ENCODE measurements at places on chromosomes 12 and 14. TPM values are rescaled to one million over a fixed set of nuclear protein-coding genes. Genes with fewer than 3 reads are reported as not detected.

KRT79 gene
- not detected for total RNA-seq

DNA sequence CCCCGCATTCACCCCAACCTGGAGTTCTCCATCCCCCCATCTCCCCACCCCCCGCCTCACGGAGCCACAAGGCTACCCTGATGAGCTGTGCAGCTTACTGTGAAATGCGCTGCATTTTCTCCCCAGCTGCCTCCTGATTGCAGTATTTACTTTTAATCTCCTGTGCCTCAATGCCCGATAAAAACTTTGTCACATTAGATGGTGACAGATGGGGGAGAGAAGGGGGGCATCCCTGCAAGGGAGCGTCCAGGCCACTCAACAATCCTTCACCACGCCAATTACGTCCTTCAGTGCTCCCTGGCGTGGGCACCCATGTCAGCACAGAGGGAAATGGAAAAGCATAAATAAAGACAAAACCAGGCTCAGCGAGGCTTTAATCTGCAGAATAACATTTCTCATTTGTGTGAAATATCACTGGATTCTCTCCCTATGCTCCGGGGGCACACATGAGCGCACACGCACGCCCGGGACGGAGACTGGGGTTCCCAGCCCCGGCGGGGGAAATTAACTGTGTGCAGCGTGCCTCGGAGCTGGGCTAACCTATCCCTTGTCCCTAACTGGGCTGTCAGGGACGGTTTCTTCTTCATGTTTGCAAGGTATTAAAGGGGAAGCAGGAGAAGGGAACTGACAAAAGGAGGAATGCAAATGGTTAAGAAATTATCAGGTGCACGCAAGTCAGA is 186.7 kb upstream of the VASH1 start:
- H3K4me3 ChIP-seq: no peak overlapping the region
- H3K27me3 ChIP-seq: no peaks in the 10 kb centered on the region
- DNase-seq: no peak
- H3K36me3 ChIP-seq: no peaks in the 10 kb centered on the region

ZNF891 gene
- 2.0 TPM for total RNA-seq

DNA sequence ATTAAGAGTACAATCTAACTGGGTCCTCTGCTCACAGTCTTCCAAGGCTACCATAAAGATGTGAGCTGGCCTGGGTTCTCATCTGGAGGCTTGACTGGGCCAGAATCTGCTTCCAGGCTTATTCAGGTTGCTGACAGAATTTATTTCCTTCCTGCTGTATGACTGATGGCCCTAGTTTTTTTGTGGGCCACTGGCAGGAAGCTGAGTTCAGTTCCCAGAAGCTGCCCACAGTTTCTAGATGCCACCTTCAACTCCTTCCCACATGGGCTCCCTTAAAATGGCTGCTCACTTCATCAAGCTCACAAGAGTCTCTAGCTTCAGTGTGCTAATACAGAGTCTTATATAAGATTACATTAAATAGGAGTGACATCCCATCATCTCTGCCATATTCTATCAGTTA is 121.7 kb upstream of the CAND1 start:
- no peaks in the 10 kb centered on the region for H3K36me3 ChIP-seq
- H3K27ac ChIP-seq: no peak overlapping the region

GRCh38 chr14:52360831-52361230 is 46.7 kb downstream of the PTGER2 start:
- H3K4me1 ChIP-seq: no peaks in the 10 kb centered on the region
- H3K27me3 ChIP-seq: no peaks in the 10 kb centered on the region
- H3K36me3 ChIP-seq: no peaks in the 10 kb centered on the region
- DNase-seq: no peak

DNA sequence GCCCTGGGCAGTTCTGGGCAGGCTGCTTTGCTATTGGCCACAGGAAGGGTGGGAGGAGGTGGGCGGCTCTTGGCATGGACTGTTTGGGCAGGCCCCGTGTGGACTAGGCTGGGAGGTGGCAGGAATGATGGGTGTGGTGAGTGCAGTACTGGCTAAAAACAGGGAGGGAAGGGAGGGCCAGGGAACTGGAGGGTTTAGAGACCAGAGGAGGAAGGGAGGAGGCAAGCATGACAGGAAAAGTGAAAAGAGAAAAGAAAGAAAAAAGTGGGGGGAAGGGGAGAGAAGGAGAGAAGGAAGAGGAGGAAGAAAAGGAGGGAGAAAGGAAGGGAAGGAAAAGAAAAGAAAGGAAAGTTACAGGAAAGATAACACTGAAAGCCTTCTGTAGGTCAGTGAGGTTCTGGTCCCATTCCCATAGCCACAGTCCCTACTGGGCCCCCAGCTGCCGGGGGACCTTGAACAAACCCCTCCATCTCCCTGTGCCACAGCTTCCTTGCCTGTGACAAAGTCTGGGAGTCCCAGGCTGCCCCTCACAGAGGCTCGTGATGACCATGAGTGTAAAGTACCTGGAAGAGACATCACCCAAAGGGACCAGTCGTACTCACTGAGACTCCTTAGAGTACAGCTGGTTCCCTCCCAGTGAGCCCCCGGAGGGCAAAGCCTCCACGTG is 1.1 kb upstream of the C14orf132 start:
- DNase-seq: peak; percentile 90
- peak overlapping the region; percentile 95 for H3K27ac ChIP-seq
- H3K4me3 ChIP-seq: peak overlapping the region; percentile 79
- H3K36me3 ChIP-seq: no peaks in the 10 kb centered on the region
- peaks cover 18% of the 10 kb centered on the region for H3K4me1 ChIP-seq

GRCh38 chr12:56951582-56952339 is 5.6 kb downstream of the RDH16 start:
- H3K4me1 ChIP-seq: no peaks in the 10 kb centered on the region
- no peaks in the 10 kb centered on the region for H3K36me3 ChIP-seq
- H3K27ac ChIP-seq: no peak overlapping the region

DNA sequence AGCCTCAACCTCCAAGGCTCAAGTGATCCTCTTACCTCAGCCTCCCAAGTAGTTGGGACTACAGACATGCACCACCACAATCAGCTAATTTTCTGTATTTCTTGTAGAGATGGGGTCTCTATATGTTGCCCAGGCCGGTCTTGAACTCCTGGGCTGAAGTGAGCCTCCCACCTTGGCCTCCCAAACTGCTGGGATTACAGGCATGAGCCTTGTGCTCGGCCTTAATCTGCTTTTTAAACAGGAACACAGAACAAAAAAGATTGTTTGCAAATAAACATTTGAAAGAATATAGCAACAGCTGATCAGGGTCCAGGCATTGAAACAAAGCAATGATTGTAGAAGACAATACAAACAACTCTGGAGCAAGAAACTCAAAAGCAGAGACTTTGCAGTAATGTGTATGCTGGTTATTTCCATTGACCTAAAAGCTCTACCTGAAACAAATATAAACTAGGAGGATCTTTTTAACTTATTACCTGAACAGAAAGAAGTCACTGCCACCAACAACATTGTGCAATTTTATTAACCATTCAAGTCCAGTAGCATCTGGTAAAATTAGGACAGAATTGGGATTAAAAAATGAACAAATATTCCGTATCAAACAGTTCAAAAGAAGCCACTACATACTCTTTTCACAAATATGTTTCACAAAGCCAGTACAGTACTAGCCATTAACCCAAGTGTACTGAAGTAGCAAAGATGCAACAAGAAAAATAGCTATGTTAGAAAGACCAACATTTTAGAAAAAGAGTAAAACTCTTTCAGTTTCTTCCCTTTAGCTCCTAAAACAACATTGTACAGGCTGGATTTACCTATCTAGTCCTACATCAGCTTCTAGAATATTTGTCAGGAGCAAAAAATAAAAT is 14.2 kb downstream of the AMN1 start:
- no peaks in the 10 kb centered on the region for H3K27me3 ChIP-seq
- H3K36me3 ChIP-seq: peaks cover 14% of the 10 kb centered on the region
- H3K4me3 ChIP-seq: no peak overlapping the region
- H3K4me1 ChIP-seq: no peaks in the 10 kb centered on the region
- DNase-seq: no peak
- H3K27ac ChIP-seq: no peak overlapping the region

GRCh38 chr12:65829716-65830115 is 5.4 kb downstream of the HMGA2 start:
- DNase-seq: no peak

- no peaks in the 10 kb centered on the region for H3K4me1 ChIP-seq
- no peak overlapping the region for H3K27ac ChIP-seq
- no peaks in the 10 kb centered on the region for H3K27me3 ChIP-seq
- no peak for DNase-seq
These were observed 20.4 kb downstream of the ADAM20 start for GRCh38 chr14:70514168-70515069.

A2ML1 gene
- not detected for total RNA-seq

FGD6 gene
- total RNA-seq: 2.0 TPM

GRCh38 chr14:69259527-69260189 is at the start of gene GALNT16:
GALNT16 (plus strand) TSS chr14:69260158; CDS start chr14:69260291, 133 bp downstream.
- H3K36me3 ChIP-seq: no peaks in the 10 kb centered on the region
- DNase-seq: peak; percentile 69
- peak within 1 kb of the TSS; percentile 78 for H3K4me3 ChIP-seq
- peak within 1 kb of the TSS; percentile 0 for H3K27ac ChIP-seq

- H3K4me1 ChIP-seq: peaks cover 29% of the 10 kb centered on the region
- H3K36me3 ChIP-seq: no peaks in the 10 kb centered on the region
- H3K4me3 ChIP-seq: peak overlapping the region; percentile 64
These were observed 1.1 kb downstream of the PAPLN start for GRCh38 chr14:73238424-73238852.

GRCh38 chr14:65206448-65207096 is 104.3 kb upstream of the MAX start:
- H3K4me1 ChIP-seq: no peaks in the 10 kb centered on the region
- H3K27me3 ChIP-seq: no peaks in the 10 kb centered on the region
- no peak overlapping the region for H3K27ac ChIP-seq
- DNase-seq: no peak

DNA sequence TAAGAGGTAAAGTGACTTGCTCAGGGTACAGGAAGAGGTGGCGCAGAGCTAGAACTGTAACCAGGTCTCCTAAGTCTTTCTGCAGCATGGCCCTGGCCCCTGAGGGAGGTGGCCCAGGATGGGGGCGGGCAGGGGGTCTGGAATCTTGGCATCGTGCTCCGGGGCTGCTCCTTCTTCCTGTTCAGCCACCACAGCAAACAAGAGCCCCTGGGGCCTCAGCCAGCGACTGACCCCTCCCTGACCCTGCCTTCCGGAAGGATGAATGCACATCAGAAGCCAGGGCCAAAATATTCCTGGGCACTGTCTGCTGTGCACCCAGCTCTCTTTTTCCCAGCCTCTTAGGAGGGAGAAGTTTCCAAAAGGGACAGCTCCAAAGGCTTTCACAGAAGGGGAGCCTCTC is 242.8 kb downstream of the DPF3 start:
- H3K36me3 ChIP-seq: no peaks in the 10 kb centered on the region
- no peaks in the 10 kb centered on the region for H3K4me1 ChIP-seq
- no peak overlapping the region for H3K4me3 ChIP-seq
- no peak for DNase-seq

GRCh38 chr12:120065472-120065871 is 51.1 kb downstream of the RAB35 start:
- no peak for DNase-seq
- no peaks in the 10 kb centered on the region for H3K36me3 ChIP-seq
- H3K27me3 ChIP-seq: no peaks in the 10 kb centered on the region
- H3K27ac ChIP-seq: no peak overlapping the region

DNA sequence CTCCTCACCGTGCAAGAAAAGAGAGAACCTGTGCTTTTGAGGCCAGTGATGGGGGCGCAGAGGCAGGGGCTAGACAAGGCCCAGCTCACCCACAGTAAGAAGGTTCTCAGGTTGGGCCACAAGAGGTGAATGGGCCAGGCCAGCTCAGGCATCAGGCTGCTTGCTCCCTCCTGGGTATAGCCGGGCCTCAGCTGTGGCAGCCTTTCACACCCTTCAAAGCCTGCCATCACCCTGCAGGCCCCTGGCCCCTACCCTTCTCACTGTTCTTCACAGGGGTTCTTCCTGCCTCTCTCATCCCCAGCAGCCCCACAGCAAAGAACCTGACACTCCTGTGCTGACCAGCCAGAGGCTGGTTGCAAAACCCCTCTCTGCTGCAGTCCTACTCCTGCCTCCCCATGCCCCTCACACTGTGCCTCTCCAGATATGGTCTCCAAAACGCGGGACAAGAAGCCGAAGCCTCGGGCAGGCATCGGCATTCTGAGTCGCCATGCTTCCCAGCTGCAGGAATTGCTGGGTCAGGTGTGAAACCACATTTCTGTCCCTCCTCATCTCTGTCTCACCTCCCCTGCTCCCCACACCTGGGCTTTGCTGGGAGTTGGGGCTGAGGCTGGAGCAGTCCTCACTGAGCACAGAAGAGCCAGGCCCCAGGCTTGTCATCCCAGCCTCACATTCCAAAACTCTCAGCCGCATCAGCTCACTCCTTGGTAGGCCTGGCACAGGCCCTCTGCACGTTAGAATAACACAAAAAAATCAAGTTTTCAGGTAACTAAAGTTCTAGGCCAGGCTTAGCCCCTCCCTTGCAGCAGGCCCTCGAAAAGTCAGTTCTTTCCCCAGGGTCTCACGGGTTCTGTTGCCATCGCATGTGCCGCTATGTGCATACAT is 6.9 kb upstream of the FAIM2 start:
- H3K4me3 ChIP-seq: no peak overlapping the region
- no peaks in the 10 kb centered on the region for H3K4me1 ChIP-seq
- DNase-seq: no peak
- H3K27ac ChIP-seq: no peak overlapping the region
- no peaks in the 10 kb centered on the region for H3K36me3 ChIP-seq
- no peaks in the 10 kb centered on the region for H3K27me3 ChIP-seq

DNA sequence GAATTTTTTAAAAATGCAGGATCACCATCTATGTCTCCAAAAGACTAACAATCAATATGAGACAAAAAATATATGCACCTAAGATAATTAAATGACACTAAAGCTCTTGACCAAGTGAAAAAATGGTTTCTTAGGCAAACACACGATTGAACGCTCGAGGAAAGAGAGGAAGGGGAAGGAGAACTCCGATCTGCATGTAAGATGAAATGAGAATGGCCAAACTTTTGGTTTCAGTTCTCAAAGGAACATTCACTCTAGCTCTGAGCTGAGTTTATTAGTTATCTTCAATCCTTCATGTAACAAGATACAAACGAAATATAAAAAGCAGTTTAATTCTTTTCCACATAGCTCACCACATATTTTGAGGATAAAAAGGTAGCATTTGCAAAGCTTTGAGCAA is 2.8 kb downstream of the DYRK4 start:
- no peak for DNase-seq
- H3K27ac ChIP-seq: no peak overlapping the region
- no peaks in the 10 kb centered on the region for H3K36me3 ChIP-seq
- no peaks in the 10 kb centered on the region for H3K27me3 ChIP-seq
- no peak overlapping the region for H3K4me3 ChIP-seq
- H3K4me1 ChIP-seq: no peaks in the 10 kb centered on the region

DNA sequence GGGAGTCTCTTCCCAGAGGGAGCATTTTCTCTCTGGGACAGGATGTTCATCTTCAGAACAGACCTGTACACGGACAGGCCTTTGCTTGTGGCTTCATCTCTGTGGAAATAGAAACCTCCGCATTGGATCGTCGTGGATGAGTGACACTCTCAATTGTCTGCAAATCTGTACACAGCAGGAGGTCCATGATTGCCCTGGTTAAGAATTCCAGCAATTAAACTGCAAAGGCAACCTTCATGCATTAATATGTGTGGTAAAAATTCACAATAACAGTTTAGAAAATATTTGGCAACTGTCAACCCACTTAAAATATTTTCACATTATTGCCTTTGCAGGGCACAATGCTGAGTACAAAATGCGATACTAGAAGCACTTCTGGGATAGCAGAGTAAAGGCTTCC is 149.8 kb upstream of the SFSWAP start:
- H3K4me3 ChIP-seq: no peak overlapping the region
- no peaks in the 10 kb centered on the region for H3K27me3 ChIP-seq
- H3K4me1 ChIP-seq: no peaks in the 10 kb centered on the region
